ENCODE measurements at places on chromosomes 16 and 17. TPM values are rescaled to one million over a fixed set of nuclear protein-coding genes. Genes with fewer than 3 reads are reported as not detected.

Gene CES2
- total RNA-seq, result 54.1 TPM

Gene SYCE1L
- total RNA-seq, result 20.0 TPM

Gene XYLT1
- total RNA-seq, result 14.9 TPM

Gene GNGT2
- total RNA-seq, result 0.34 TPM

Gene NPIPB8
- total RNA-seq, result not detected

Gene TMEM204
- total RNA-seq, result 1.0 TPM

GRCh38 chr17:6998855-6999508 is 3.1 kb downstream of the ALOX12 start:
- peaks cover 4% of the 10 kb centered on the region for H3K27me3 ChIP-seq
- peaks cover 43% of the 10 kb centered on the region for H3K36me3 ChIP-seq
- no peak for DNase-seq
- no peak overlapping the region for H3K4me3 ChIP-seq

DNA sequence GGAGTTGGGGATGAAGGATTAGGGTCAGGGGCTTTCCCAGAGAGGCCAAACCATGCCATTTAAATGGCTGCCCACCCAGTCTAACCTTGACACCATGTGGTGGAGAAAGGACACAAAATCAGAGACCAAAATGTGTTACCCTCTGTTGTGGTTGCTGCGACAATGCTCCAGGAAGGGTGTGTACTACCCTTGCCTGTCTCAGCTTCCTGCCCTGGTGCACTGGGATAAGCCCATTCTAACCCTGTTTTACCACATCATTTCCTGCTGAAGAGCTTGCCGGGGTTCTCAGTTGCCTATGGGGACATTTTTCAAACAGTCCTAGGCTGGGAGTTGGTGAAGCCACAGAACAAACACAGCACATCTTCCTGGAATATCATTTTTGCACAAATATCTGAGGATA is 4.9 kb downstream of the OR4D1 start:
- peaks cover 94% of the 10 kb centered on the region for H3K27me3 ChIP-seq
- H3K4me3 ChIP-seq, result no peak overlapping the region
- H3K27ac ChIP-seq, result no peak overlapping the region
- no peak for DNase-seq
- H3K4me1 ChIP-seq, result peaks cover 6% of the 10 kb centered on the region

DNA sequence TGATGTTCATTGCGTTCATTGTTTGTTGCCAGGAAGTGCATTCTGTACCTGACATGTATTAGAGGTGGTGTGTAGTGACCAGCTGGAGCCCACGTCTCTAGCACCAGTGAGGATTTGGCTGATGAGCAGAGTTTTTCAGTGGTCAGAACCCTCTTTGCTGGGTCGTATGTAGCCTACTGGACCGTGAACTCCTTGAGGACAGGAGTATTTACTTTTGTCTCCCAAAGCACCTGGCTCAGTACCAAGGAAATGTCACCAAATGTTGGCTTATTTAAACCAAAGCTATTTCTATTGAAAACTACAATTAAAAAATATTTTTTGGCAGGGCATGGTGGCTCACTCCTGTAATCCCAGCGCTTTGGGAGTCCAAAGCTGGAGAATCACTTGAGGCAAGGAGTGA is 262.7 kb downstream of the SNX29 start:
- H3K27me3 ChIP-seq, result no peaks in the 10 kb centered on the region
- no peak for DNase-seq
- H3K36me3 ChIP-seq, result no peaks in the 10 kb centered on the region
- peaks cover 11% of the 10 kb centered on the region for H3K4me1 ChIP-seq
- no peak overlapping the region for H3K27ac ChIP-seq

DNA sequence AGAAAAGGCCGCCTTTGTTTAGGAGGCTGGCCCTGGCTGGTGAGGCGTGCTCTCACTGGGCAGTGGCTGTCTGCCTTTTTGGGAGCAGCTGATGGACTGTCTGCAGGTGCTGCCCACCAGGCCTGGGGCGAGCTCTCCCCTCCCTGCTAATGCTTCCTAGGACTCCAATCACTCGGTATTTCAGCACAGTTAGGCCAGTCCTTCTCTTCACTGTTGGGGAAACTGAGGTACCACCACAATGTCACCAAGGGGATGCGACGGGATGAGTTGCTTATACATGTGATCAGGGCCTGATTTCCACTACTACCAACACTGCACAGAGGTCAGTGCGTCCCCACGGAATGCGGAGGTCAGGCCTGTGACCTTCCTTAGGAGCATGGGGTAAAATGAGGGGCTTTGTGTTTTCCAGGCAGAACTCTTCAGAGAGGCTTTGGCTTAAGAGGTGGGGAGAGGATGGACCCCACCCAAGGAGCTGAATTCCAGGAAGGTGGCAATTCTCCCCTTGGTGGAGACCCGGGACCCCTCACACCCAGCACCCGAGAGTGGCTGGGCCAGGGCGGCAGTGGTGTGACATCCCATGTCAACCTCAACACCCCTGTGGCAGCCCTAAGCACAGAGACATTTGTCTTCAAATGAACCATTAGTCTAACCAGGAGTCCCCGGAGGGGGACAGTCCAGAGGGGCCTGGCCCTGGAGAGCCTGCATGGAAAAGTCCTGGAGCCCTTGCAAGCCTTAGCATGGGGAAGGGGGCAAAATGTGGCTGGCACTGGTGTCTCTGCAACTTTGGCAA is 86.4 kb downstream of the N4BP1 start:
- no peaks in the 10 kb centered on the region for H3K4me1 ChIP-seq
- peaks cover 3% of the 10 kb centered on the region for H3K27me3 ChIP-seq
- DNase-seq, result no peak

DNA sequence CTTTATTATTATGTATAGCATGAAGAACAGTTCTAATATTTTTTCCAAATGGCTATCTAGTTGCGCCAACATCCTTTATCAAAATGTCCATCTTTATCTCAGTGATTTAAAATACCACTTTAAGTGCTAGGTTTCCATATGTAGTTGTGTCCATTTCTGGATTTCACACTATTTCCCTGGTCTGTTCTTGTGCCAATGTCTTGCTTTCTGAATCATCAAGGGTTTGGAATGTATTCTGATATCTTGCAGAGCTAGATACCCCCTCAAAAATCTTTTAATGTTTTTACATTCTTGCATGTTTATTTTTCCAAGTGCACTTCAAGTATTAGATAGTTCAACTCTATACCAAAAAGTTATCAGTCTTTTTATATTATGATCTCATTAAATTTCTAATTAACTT is 14.3 kb downstream of the MBTD1 start:
- no peaks in the 10 kb centered on the region for H3K4me1 ChIP-seq
- DNase-seq, result no peak

- H3K27me3 ChIP-seq, result peaks cover 22% of the 10 kb centered on the region
- H3K4me3 ChIP-seq, result no peak overlapping the region
- peaks cover 7% of the 10 kb centered on the region for H3K4me1 ChIP-seq
- H3K27ac ChIP-seq, result no peak overlapping the region
- DNase-seq, result no peak
These were observed 374.0 kb upstream of the ASIC2 start for GRCh38 chr17:33667052-33667509.

- peaks cover 26% of the 10 kb centered on the region for H3K36me3 ChIP-seq
- peaks cover 15% of the 10 kb centered on the region for H3K4me1 ChIP-seq
- H3K27me3 ChIP-seq, result peaks cover 12% of the 10 kb centered on the region
- DNase-seq, result no peak
These were observed 2.0 kb downstream of the CDIP1 start for GRCh38 chr16:4536391-4537106.

DNA sequence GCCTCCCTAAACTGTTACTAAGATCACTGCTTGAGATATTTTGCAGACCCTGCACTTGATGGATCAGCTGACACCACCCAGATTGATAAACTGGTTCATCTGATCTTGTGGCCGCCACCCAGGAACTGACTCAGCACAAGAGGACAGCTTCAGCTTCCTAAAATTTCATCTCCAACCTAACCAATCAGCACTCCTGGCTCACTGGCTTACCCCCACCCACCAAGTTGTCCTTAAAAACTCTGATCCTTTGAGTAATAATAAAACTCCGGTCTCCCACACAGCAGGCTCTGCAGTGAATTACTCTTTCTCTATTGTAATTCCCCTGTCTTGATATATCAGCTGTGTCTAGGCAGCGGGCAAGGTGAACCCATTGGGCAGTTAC is 174.8 kb downstream of the UTP18 start:
- peaks cover 11% of the 10 kb centered on the region for H3K27me3 ChIP-seq
- DNase-seq, result no peak
- peaks cover 13% of the 10 kb centered on the region for H3K4me1 ChIP-seq

DNA sequence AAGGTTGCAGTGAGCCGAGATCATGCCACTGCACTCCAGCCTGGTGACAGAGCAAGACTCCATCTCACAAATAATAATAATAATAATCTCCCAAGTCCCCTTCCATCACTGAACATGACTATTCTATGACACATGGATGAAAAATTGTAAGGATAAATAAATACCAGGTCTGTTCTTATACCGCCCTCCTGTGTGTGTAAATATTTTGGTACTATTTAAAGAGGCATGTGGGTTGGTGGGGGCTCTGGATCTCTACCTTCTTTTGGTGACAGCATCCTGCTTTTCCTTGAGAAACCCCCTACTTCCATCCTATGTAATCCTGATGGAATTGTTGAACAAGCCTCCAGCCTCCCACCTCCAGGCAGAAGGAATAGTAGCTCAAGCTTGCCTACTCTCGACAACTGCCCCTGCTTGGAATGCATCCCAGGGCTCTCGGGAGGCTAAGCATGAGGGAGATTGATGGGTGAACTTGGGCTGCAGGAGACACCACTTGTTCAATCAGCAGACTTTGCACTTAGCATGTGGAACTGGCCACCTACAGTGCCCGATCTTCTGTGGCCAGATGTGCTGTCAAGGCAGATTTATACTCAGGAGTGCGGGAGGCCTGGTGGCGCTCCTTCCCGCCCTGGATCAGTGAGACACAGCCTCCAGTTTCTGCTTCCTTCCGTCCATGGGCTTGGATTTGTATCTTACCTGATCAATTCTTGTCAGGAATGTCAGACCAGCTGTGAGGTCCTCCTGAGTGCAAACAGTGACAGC is 287.4 kb downstream of the SLC39A11 start:
- DNase-seq, result no peak
- H3K27ac ChIP-seq, result no peak overlapping the region
- H3K27me3 ChIP-seq, result no peaks in the 10 kb centered on the region
- H3K4me1 ChIP-seq, result peaks cover 9% of the 10 kb centered on the region

DNA sequence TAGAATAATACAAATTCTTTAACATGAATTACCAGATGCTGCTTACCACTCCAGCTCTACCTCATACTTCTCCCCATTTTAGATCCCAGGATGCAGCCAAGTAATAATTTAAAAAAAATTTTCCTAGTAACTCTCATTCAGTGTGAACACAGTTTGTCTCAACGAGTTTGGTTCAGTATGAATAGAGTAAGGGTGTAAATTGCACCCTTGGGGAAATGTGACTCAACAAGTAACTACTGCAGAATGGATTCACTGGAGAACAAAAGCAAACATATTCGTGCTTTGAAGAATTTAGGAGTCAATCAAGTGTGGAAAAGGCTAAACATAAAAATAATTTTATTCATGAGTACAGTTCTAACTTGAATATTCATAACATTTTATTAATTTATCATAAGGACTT is 23.0 kb downstream of the KCNJ16 start:
- H3K27ac ChIP-seq, result no peak overlapping the region
- peaks cover 4% of the 10 kb centered on the region for H3K4me1 ChIP-seq
- no peaks in the 10 kb centered on the region for H3K27me3 ChIP-seq

GRCh38 chr17:19296786-19297778 is 59.9 kb downstream of the EPN2 start:
- H3K27me3 ChIP-seq, result no peaks in the 10 kb centered on the region
- no peak for DNase-seq
- H3K36me3 ChIP-seq, result no peaks in the 10 kb centered on the region
- H3K4me1 ChIP-seq, result peaks cover 9% of the 10 kb centered on the region
- no peak overlapping the region for H3K4me3 ChIP-seq

- DNase-seq, result no peak
- H3K27me3 ChIP-seq, result no peaks in the 10 kb centered on the region
- H3K4me3 ChIP-seq, result no peak overlapping the region
These were observed 212.8 kb downstream of the MSI2 start for GRCh38 chr17:57468932-57469775.

GRCh38 chr16:86808863-86809444 is 230.6 kb downstream of the FOXL1 start:
- no peak overlapping the region for H3K4me3 ChIP-seq
- H3K4me1 ChIP-seq, result peaks cover 20% of the 10 kb centered on the region
- H3K27ac ChIP-seq, result no peak overlapping the region
- H3K27me3 ChIP-seq, result peaks cover 49% of the 10 kb centered on the region
- no peak for DNase-seq

DNA sequence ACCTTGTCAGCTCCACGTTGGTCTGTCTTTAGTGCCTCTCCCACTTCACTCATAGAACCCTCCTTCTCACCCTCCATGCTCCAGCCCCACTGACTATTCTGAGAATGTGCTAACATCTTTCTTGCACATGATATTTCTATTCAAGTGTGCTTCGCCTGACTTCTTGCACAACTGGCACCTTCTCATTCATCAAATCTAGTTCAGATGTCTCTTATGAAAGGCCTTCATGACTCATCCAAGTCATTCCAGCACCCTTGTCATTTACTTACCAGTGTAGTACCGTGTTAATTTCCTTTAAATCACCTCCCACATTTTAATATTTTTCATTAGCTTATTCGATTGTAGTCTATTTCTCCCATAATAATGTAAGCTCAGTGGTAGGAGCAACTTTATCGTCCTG is 197.8 kb upstream of the PIRT start:
- no peaks in the 10 kb centered on the region for H3K27me3 ChIP-seq
- H3K4me3 ChIP-seq, result no peak overlapping the region
- no peaks in the 10 kb centered on the region for H3K36me3 ChIP-seq
- no peaks in the 10 kb centered on the region for H3K4me1 ChIP-seq

- H3K4me1 ChIP-seq, result peaks cover 28% of the 10 kb centered on the region
- no peak overlapping the region for H3K4me3 ChIP-seq
- H3K36me3 ChIP-seq, result no peaks in the 10 kb centered on the region
- H3K27ac ChIP-seq, result peak overlapping the region; percentile 87
- no peaks in the 10 kb centered on the region for H3K27me3 ChIP-seq
These were observed 191.8 kb downstream of the MAP2K6 start for GRCh38 chr17:69606142-69606800.

DNA sequence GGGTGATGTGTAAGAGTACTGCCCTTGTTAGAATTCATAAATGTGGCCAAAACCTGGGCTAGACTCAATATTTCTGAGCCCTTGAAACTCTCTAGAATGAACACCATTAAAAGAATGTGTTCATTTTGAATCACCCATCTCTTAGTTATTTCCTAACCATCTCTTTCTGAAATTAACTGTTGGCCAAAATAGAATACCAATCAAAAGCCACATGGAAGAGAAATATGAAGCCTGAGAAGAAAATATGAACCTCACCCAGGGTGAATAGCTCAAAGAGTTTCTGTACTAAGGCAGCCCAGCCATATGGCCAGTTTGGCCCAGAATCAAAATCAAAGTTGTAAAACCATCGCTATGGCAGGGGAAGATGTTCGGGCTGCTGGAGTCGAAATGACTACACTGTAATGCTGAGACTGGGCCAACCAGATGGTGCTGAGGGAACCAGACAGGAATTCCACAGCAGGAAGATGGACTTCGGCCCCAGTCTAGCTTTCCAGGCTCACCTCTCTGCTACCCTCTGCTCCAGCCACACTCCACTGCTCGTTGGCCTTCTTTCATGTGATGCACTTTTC is 154.3 kb upstream of the ZFHX3 start:
- H3K4me1 ChIP-seq, result peaks cover 12% of the 10 kb centered on the region
- H3K27ac ChIP-seq, result no peak overlapping the region
- H3K27me3 ChIP-seq, result peaks cover 13% of the 10 kb centered on the region
- H3K36me3 ChIP-seq, result no peaks in the 10 kb centered on the region
- no peak for DNase-seq
